ENCODE measurements at places on chromosomes 6 and 20.
A peak's percentile ranks its signal among the peaks of the same experiment; 100 is the strongest.

GRCh38 chr20:39504710-39505094, 542.6 kb downstream of the DHX35 start:
- DNase-seq, result no peak

- DNase-seq, result no peak
Observed at GRCh38 chr6:150273457-150274309, 95.1 kb upstream of the IYD start.

- no peak for DNase-seq
Observed at GRCh38 chr20:57417830-57418780, 26.9 kb downstream of the RBM38 start.

GRCh38 chr6:131597446-131597845, 24.4 kb downstream of the ARG1 start:
- DNase-seq, result no peak

DNA sequence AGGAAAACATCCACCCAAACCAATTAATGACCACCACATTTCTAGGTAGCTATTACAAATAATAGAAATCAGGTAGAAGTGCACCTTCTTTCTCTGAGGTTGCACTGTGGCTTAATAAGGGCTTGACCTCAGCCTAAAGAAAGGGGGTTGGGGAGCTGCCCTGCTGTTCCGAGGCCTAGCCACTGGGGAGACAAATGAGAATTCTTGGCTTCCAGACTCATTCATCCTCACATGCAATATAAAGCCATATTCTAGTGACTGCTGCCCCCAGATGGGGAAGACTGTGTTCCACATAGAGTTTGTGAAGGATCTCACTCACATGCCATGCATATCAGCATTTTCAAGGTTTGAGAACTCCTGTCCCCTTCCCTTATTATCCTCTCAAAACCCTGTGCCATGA, 22.9 kb downstream of the SAYSD1 start:
- DNase-seq, result no peak

GRCh38 chr6:14294270-14294951, 176.8 kb downstream of the CD83 start:
- no peak for DNase-seq

DNA sequence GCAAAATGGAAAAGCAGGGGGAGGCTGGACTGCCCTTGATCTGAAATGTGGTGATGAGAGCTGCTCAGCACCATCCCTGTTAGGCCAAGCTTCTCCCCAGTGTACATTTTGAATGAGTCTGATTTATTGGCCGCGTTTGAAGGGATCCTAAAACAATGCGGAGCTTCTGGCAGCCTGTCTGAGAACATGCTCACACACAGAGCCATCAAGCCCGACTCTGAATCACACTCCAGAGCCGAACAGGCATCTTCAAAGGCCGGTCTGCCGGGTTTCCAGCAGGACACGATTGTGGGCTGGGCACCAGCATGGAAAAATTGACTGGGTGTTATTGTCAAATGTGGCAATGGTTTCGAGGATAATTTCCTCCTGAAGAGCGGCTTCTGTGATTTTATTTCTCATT, 235.9 kb downstream of the TFAP2C start:
- DNase-seq, result no peak

GRCh38 chr6:136282906-136283305, 6.7 kb downstream of the BCLAF1 start:
- no peak for DNase-seq

DNA sequence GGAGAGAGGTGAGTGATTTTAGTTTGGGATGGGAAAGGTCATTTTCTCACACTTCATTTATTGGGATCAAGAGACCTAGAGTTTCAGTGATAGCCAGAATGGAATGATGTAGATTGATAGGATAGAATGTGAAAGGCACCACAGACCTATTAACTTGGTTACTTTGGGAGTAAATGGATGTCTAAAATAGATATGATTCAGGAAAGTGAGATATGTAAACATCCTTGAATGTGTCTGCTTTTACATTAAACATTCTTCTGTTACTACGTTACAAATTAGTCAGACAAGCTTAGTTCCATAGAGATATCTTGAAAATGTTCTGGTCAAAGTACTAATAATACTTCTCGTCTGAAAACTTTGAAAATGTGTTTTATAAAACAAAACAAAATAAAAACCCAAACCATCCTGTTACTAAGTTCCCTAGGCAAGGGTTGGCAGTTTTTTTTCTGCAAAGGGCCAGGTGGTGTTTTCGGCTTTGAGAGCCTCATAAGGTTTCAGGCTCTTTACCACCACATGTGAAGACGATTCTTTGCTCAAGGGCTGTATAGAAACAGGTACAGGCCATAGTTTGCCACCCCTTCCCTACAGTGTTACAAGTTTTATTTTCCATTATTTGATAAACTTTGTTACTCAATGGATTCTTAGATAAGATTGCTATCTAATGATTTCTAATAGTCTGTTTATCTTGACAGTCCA, 3.4 kb downstream of the CYB5R4 start:
- no peak for DNase-seq

GRCh38 chr6:134434019-134434942, 116.4 kb upstream of the SGK1 start:
- DNase-seq, result no peak

DNA sequence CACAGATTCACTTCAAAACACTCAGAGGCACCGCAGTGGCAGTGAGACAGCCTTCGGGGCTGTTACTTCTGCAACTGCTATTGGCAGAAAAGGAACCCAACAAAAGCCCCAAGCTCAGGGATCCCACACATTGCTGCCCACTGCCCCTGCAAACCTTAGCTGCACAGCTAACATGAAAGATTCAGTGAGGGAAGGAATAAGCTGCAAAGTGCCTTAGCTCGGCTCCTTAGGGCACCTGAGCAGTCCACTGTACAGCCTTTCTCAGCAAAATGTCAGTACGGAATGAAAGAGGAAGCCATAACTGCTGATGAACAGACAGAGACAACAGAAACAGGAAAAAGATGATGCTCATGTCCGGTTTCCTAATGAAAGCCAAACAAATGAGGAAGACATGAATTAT, 179.7 kb upstream of the SHLD1 start:
- peak; percentile 75 for DNase-seq

GRCh38 chr6:46993846-46994245, 48.3 kb downstream of the ADGRF1 start:
- no peak for DNase-seq

GRCh38 chr6:89268776-89269175, 46.3 kb downstream of the GABRR2 start:
- no peak for DNase-seq

DNA sequence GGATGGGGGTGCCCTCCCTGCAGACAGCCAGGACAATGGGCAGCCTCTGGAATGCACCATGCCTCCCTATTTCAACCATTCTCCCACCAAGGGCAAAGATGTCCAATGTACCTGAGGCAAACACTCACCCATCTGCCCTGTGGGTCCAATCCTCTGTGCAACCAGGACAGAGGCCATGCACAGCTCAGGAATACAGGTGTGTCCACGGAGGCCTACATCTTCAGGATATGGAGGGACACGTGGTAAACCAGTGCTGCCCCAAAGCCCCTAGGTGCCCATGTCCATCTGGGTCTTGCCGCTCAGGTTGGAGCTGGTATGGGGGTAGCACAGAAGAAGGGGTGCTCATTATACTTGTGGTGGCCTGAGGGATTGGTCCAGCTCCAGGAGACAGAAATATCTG, 20.4 kb upstream of the TAF8 start:
- DNase-seq, result no peak

- no peak for DNase-seq
Observed at GRCh38 chr6:8219352-8219943, 117.1 kb upstream of the EEF1E1 start.

GRCh38 chr20:50421356-50422340, 88.5 kb upstream of the PTPN1 start:
- DNase-seq, result no peak

DNA sequence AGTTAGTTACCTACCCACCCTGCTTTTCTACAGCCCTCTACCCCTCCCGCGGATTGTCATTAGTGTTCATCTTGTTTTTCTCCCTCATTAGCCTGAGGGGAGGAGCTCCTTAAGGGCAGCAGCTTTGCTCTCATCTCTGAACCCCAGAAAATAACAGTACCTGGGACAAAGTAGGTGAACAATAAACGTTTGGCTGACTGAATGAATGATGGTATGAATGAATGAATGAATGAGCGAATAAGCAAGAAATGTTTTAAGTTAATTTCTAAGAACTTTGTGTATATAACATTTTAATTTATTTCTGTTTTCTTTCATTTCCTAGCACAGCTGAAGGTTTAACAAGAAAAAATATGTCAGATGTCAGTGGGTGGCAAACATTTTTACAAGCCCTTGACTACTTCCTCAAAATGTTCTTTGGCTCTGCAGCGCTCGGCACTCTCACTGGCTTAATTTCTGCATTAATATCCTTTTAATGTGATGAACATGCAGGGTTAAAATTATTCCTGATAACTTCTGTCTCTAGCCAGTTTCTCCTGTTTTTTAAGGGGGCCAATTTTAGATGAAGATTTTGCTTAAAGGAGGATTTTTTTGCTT, 50.1 kb downstream of the SLC9A8 start:
- DNase-seq, result no peak

DNA sequence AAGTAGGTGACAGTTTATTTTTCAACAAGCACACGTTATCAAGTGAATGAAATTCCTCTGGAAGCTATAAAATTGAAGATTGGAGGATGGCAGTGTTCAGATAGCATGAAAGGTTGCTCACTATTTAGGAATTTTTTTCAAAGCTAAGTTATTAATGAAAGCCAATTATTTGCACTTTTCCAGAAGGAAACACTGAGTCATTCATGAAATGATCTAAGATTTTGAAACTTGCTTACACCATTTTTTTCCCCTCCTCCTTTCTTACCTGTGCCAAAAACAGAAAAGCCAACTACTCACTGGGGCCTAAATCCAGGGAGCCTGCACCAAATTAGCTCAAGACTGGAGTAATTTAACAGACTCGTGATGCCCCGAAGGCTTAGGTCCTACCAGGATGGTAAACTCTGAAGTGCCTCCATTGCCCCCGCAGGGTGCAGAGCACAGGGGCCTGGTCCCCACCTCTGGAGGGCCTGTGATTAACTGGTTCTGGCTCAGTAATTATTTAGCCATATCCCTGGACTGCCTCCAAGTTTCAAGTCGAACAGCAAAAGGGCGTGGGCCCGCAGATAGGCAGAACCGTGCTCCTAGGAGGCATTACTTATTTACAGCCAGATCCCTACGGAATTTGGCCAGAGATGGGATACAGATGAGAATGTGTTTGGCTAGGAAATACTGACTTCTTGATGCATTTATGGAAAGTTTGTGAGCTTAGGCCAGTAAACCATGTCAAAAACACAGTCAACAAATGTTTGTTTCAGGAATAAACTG, 28.0 kb upstream of the ZNF217 start:
- DNase-seq, result no peak

GRCh38 chr6:30814146-30815040, 69.9 kb upstream of the DDR1 start:
- DNase-seq, result peak; percentile 8

- DNase-seq, result no peak
Observed at GRCh38 chr20:38152621-38153221, 12.3 kb downstream of the TGM2 start.

DNA sequence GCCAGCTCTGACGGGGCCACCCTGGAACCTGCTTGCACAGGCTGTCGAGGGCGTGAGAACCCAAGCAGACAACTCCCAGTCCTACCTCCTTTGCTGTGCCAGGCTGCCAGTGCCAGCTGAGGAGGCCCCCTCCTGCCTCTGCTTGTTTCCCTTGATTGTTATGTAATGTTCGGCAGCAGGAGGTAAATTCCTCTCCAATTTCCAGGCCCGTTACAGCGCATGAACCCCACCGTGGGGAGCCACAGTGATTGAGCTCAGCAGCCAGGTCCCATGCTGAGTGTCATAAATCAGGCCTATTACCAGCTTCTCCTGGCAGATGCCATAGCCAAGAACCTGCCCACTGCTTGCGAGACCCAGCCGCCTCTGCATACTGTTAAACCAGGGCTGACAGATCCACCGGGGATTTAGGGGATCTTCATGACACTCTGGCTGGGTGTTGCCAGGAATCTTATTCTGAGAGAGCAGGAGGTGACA, 320.5 kb downstream of the DHX35 start:
- DNase-seq, result no peak

DNA sequence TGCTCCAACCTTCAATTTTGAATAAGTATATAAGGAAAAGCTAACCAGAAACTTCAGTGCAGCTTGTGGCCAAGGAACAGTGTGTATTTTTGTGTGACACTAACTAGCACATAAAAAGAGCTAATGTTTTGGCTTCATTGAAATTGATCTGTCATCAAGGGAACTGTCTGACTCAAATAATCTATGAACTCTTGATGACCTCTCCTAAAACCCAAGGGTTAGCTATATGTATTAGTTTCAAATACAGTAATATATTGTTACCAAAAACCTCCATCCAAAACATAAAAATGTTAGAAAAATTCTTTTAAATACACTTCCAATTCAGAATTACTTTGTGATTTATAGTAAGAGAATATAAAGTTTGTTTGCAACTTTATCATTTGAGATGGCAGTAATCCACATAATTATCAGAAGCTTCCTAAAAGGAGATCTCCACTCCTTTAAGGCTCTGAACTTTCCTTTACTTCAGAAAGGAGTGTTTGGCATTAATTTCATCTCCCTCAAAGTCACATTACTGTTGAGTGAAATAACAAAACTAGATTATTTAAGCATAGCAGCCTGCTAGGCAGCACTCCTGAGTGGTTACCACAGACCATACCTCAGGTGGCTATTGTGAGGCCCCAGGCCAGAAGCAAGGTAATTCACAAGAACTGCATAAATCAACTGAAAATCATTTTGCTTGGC, 46.3 kb upstream of the HSF2 start:
- DNase-seq, result no peak

GRCh38 chr20:11274141-11274594, 600.4 kb upstream of the JAG1 start:
- no peak for DNase-seq

DNA sequence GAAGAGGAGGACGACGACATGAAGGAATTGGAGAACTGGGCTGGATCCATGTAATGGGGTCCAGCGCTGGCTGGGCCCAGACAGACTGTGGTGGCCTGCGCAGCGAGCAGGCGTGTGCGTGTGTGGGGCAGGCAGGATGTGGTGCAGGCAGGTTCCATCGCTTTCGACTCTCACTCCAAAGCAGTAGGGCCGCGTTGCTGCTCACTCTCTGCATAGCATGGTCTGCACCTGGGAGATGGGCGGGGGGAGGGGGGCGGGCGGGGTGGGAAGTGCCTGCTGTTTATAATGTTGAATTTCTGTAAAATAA, 42.3 kb downstream of the CHMP4B start:
- DNase-seq, result peak; percentile 19

- DNase-seq, result no peak
Observed at GRCh38 chr6:36186199-36186598, 10.3 kb upstream of the BRPF3 start.

- no peak for DNase-seq
Observed at GRCh38 chr20:21134883-21135493, 9.1 kb downstream of the KIZ start.
